ENCODE measurements at places on chromosomes 16 and 17. TPM values are rescaled to one million over a fixed set of nuclear protein-coding genes. Genes with fewer than 3 reads are reported as not detected.

Gene SOST
- not detected for polyA plus RNA-seq

Gene MAP2K6
- polyA plus RNA-seq, result 2.6 TPM

Gene NAA38
- 40.7 TPM for polyA plus RNA-seq

DNA sequence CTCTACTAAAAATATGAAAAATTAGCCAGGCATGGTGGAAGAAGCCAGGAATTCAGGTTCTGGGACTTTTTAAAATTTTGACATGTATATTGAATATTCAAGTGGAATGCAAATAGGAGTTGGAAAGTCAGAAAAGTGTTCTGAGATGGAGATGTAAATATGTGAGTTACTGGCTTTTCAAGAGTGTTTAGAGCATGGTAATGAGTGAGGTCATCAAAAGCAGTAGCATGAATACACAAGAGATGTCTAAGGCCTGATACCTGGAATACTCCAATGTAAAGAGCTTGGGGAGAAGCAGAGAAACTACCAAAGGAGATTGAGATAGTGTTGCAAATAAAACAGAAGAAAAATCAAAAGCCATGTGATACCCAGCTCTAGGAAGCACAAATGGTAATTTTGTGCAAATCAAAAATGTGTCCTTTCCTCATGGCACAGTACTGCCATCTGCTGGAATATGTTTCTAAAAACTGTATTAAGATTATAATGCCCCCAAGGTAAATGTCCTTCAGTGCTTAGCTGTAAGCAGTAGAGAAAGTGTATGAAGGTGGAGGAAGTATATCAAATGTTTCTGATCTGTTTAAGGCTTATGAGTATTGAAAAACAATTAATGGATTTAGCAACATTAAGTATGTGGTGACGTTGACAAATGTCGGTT is 908.4 kb downstream of the KCNJ18 start:
- DNase-seq, result peak; percentile 11

Gene MAFG
- polyA plus RNA-seq, result 11.3 TPM

GRCh38 chr17:4357030-4357628 is 9.3 kb downstream of the UBE2G1 start:
- DNase-seq, result no peak

Gene PPP1R27
- polyA plus RNA-seq, result not detected
